ENCODE measurements at places on chromosomes 13 and 19.

- no peaks in the 10 kb centered on the region for H3K36me3 ChIP-seq
- no peak overlapping the region for H3K4me3 ChIP-seq
- H3K27ac ChIP-seq: no peak overlapping the region
- no peaks in the 10 kb centered on the region for H3K27me3 ChIP-seq
- H3K4me1 ChIP-seq: peaks cover 7% of the 10 kb centered on the region
- no peak for DNase-seq
Observed at GRCh38 chr13:45949161-45949560, 97.6 kb upstream of the SIAH3 start.

GRCh38 chr19:12723641-12724426 is at the start of gene TNPO2:
Gene TNPO2 (minus strand): TSS chr19:12723932. CDS start chr19:12720977, 2,955 bp downstream.
- peaks cover 38% of the 10 kb centered on the region for H3K4me1 ChIP-seq
- peak within 1 kb of the TSS; percentile 97 for H3K4me3 ChIP-seq
- H3K27me3 ChIP-seq: peaks cover 2% of the 10 kb centered on the region
- H3K27ac ChIP-seq: peak within 1 kb of the TSS; percentile 97
- peaks cover 46% of the 10 kb centered on the region for H3K36me3 ChIP-seq
- DNase-seq: peak; percentile 78

DNA sequence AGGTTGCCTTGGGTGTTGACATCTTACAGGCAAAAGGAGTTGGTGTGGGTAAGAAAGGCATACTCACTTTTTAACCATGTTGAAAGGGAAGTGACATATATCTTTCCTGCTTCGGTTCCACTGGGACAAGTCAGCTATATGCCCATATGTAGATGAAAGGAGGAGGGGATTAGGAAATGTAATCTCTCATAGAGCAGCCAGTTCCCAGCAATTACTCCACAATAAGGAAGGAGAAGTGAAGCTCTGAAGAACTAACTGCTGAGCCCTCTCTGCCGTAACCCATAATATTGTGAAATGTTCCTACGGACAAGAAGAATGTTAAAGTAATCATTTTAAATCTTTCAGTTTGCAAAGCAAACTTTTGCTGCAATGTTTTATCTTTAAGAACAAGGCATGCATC is 82.2 kb downstream of the EDNRB start:
- no peak for DNase-seq
- H3K27me3 ChIP-seq: no peaks in the 10 kb centered on the region
- no peak overlapping the region for H3K27ac ChIP-seq
- no peak overlapping the region for H3K4me3 ChIP-seq
- H3K4me1 ChIP-seq: no peaks in the 10 kb centered on the region

DNA sequence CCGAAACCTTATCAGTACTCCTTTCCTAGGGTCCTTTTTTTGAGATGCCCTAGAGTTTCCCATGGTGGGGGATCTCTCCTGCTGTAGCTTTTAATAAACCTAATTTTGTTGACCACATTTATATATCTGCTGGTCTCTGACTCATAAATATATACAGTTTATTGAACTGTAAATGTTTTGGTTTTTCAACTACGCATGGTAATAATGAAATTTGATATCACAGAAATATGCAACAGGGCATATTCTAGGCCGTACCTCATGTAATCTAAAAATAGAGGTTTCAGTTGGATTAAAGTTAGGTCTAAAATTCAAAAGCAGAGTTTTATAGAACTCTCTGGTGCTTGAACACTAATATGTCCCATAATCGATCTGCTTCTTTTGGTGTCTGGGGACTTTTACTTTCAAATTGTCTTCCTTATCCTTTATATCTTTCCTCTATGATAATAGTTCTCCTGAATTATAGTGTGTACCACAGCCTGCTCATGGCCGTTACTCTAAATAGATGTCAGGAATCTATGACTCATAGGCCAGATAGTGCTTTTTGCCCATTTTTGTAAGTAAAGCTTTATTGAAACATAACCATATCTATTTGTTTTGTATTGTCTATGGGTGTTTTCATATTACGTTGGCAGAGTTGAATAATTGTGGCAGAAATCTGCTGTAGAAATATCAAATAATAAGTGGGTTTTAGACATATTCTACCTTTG is 324.8 kb upstream of the PCDH9 start:
- DNase-seq: no peak
- H3K27ac ChIP-seq: no peak overlapping the region

DNA sequence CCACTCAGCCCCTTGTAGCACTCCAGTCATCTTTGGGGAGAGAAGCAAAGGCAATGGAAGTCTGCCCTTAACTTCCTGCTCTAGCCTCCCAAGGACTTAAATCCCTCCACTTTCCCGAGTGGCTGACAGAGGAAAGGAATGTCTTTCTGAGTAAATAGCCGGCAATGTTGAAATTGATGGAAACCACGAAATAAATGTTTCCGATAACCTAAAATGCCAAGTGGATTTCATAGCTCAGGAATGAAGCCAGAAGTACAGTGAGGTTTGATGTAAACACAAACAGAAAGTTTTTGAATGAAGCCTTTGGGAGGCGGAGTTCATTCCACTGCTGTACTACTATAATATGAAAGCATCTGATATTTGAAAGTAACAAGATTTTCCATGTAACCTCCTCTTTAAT is 14.0 kb upstream of the TBC1D4 start:
- no peak for DNase-seq
- peaks cover 15% of the 10 kb centered on the region for H3K27me3 ChIP-seq
- no peak overlapping the region for H3K4me3 ChIP-seq
- H3K27ac ChIP-seq: no peak overlapping the region
- H3K4me1 ChIP-seq: peaks cover 7% of the 10 kb centered on the region
